NCI-H446 (cell line): ENCODE measurements at places on chromosomes 11 and 22.

- no peak for DNase-seq
Measured at GRCh38 chr22:25626624-25626990, 62.1 kb downstream of the GRK3 start.

- no peak for DNase-seq
Measured at GRCh38 chr11:64728757-64729365, 5.9 kb upstream of the NRXN2 start.

GRCh38 chr11:7673724-7674434 is 579 bp upstream of the CYB5R2 start:
- DNase-seq = no peak

DNA sequence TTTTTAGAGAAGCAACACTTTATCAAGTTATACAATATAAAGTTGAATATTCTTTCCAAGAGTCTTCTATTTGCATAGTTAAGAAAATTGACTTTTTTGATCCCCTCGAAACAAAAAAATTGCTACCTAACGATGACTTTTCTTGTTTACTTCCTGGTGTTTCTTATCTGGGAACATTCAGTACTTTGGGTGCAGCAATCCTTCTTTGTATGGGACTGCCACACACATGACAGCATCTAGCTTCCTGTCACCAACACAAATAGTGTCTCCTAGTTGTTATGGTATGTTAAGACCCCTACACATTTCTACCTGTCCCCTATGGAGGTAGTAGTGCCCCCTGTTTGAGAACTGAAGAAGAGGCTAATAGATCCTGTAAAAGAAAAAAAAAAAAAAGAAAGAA is 841.7 kb upstream of the FAT3 start:
- no peak for DNase-seq

- no peak for DNase-seq
Measured at GRCh38 chr11:9849389-9849788, 185.5 kb downstream of the SWAP70 start.

DNA sequence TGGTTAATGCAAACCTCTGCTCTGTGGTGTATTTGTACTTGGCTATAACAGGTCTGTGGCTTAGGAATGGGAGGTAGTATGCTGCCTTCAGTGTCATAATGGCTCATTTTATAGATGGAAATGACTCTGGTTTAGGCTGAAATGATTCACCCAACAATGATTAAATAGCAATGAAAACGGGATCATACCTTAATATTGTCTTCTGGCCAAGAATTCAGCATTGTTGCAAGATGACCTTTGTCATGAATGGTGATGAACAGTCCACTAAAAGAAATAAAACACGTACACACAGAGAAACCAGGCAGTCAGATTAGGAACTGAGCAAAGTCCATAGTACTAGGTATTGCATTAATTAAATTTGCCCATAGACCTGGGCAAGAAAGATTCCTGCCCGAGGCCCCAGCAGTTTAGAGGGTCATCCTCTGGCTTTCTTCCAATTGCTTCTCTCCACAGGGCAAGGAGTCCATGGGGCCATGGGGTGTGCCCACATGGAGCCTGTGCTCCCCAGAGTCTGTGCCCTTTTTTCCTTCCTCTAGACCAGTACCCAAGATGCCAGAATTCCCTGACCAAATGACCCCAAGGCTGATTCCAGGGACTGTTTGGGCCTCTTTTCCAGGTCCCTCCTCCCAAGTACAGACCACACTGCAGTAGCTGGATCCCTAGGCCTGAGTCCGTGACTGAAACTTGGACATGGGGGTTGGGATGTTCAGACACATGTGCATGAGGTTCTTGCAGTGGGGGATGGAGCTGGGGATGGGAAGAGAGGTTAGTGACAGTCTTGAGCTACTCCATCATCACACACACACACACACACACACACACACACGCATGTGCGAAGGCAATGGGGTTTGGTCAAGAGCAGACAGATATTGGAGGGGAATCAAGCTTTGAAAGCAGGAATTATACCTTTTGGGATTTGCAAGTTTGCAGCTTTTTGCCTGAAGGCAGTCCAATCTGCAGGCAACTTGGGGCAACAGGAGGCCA is 134.2 kb downstream of the CCDC81 start:
- no peak for DNase-seq

DNA sequence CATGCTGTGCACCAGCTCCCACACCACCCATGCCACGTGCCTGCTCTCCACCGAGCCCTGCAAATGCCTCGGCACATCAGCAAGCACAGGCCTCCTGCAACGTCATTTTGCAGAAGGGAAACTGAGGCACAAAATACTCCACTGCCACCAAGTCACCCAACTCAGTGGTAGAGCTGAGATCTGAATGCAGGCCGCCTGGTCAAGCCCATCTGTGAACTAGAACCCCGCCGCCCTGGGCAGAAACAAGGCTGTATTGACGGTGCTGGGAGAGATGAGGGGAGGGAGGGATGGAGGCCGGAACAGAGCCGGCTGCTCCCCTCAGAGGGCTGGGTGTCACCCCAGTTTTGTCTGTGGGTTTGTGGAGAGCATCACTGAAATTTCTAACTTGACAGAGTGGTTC is 81.4 kb downstream of the CDKN1C start:
- DNase-seq = no peak

GRCh38 chr11:107769189-107769588 is 57.3 kb upstream of the SLN start:
- DNase-seq = no peak

GRCh38 chr11:74932169-74932568 is 16.7 kb downstream of the XRRA1 start:
- DNase-seq = no peak

DNA sequence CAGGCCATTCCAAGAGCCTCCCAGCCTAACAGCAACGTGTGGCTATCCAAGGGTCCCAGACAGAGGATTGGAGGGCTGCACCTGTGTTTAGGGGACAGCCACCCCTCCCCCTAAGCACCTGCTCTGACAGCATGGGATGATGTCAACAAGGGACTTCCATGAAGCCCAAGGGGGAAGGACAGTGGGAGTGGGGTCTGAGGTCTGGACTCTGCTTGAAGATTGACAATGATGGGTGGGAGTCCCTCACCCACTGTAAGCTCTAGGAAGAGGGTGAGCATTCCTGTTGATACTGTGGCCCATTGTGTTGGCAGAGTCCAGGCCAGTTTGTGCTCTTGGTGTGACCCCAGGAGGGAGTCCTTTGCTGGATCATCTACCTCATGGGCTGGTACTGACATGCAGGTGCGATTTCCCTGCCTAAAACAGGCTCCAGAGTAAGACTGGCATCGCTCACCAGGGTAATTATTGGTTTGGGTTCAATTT is 46.9 kb upstream of the TUB start:
- no peak for DNase-seq

- DNase-seq = no peak
Measured at GRCh38 chr11:67002297-67002913, 20.5 kb upstream of the SYT12 start.

DNA sequence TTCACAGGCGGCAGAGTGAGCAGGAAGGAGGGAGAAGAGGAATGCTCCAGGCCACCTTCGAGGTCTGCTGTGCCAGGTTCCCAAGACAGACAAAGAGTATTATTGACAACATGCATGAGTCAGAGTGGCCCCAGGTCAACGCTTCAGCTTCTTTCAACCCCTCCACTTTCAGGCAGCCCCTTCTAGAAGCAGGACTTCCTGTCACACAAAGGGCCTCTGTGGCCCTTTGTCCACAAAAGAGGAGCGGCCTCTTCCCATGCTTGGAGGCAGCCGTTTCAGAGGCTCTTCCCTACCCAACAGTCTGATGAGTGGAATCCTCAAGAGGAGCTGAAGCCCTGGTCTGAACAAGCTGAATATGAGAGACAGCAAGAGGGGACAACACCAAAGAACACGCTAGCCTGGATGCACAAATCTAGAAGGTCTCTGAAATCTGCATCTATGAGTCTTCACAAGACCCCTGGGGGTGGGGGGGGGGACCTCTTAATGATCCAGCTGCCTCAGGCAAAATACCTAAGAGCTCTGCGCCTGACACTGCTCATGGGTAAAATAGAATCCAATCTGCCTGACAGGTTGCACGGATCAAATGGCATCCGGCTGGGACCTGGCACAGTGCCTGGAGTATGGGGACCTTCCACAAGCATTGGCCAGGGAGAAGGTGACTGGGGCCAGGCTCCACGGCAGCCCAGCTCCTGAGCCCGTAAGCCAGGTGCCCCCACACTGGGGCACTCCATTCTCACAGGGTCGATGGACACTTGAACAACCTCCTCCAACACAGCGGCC is 67.5 kb downstream of the PACSIN2 start:
- DNase-seq = peak; percentile 48

GRCh38 chr11:111696556-111696955 is 69.6 kb downstream of the PPP2R1B start:
- no peak for DNase-seq

DNA sequence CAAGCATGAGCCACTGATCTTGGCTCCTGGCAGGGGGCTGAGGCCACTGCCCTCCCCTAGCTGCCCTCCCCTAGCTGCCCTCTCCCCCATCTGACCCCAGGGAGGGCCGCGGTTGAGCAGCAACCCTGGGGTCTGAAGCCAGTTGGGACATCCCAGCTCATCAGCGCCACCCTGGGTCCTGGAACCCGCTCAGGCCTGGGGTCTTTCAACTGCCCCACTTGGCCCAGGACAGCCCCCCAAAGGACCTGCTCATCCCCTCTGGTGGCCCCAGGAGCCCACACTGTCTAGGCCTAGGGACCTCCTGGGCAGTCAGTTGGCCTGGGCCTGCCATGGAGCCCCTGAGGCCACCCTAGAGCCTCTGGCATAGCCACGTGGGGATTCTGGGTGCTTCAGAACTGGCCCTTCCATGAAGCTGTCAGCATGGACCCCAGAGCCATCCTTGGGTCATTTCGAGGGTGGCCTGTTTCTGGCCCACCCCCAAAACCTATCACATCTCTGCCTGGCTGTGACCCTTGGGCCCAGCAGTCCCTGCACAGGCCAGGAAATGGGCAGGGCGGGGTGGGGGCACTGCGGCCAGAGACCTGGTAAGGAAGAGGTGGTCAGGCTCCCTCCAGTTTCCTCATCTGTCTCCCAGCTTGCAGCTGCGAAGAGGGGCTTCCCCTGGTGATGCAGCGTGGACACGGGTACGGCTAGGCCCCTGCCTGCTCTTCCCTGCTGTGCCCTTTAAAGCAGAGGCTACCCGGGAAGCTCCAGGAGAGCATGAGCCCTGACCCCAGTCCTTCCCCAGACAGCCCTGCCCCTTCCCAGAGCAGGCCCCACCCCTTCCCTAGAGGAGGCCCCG is 37.9 kb downstream of the MUC2 start:
- DNase-seq = no peak

DNA sequence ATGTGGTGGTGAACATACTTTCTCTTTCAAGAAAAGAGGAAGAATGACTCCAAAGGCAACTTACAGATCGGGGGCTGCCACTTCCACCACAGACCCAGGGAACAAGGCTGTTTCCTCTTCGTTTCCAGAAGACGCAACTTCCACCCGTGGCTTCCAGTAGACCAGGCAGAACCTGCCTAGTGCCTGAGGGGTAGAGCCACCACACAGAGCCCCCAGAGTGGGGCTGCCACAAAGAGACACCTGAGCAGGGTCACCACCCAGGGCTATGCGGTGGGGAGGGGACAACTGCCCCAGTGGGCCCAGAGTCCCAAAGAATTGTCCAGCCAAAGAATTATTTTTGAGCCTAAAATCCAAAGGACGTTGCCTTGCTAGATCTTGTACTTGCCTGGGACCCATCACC is 16.7 kb upstream of the PHF21B start:
- DNase-seq = no peak

- DNase-seq = peak; percentile 47
Measured at GRCh38 chr11:103202048-103202651, 92.9 kb downstream of the DYNC2H1 start.

DNA sequence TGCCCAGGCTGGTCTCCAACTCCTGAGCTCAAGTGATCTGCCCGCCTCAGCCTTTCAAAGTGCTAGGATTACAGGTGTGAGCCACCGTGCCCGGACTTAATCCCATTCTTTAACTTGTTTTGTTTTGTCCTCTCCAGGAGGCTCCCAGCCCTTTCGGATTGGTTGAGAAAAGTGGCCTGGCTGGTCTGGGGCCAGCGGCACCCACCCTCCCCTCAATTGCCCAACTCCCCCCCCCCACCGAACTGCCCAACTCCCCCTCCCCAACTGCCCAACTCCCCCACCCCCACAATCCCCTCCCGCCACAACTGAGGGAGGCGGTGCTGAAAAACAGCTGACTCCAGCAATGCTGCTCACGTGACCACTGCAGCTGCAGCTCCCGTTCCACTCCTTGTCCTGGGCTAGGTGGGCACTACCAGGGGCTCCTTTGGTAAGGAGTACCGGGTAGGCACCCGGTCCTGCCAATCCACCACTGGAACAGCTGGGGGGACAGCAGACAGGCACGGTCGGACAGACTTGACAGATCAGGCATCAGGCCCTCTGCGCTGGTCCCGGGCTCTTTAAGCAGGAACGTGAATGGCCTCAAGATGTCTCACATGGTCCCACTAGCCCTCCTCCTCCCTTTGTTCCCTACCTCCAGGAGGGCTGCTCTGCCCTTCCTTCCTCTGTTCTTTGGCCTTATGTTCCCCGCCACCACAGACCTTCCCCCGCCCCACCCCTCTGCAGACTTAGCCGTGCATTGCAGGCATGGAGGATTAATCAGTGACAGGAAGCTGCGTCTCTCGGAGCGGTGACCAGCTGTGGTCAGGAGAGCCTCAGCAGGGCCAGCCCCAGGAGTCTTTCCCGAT is at the start of gene TCN2:
Gene TCN2 (plus strand): TSS at position 720 of the 845 bp plus-strand sequence. CDS start 158 bp downstream, outside the sequence.
- DNase-seq = no peak

DNA sequence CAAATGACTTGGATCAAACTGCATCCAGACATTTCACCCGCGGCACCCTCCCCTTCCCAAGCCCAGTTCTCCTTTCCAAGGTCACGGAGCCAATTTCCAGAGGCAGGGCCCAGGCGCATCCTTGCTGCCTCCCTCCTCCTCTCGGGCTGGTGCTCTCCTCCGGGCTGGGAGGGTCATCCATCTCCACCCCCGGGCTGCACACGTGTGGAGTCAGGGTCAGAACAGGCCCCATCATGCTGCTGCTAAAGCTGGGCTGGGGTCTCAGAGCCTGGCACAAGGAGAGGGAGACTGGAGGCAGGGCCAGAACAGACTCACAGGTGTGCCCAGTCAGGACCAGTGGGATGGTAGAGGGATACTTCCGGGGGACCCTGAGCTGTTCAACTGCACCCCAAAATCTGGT is 14.0 kb downstream of the RSPH14 start:
- DNase-seq = no peak
